ENCODE measurements at places on chromosomes 12 and 14.
A peak's percentile ranks its signal among the peaks of the same experiment; 100 is the strongest.

GRCh38 chr12:92459850-92460249 is 242.9 kb upstream of the PLEKHG7 start:
- DNase-seq = no peak

- DNase-seq = no peak
Observed at GRCh38 chr12:11681207-11681606, 31.7 kb downstream of the ETV6 start.

DNA sequence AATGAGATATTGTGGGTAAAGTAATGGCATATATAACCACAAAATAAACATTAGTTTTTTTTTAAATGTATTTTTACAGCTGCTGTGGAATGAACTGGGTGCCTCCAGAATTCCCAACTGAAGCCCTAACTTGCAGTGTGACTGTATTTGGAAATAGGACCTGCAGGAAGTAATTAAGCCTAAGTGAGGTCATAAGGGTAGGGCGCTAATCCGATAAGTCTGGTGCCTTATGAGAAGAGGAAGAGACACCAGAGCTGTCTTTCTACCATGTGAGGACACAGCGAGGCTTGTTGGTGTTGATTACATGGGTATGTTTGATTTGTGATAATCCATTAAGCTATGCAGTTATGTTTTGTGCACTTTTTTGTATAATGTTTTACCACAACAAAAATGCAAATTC is 136.8 kb downstream of the TPH2 start:
- no peak for DNase-seq

DNA sequence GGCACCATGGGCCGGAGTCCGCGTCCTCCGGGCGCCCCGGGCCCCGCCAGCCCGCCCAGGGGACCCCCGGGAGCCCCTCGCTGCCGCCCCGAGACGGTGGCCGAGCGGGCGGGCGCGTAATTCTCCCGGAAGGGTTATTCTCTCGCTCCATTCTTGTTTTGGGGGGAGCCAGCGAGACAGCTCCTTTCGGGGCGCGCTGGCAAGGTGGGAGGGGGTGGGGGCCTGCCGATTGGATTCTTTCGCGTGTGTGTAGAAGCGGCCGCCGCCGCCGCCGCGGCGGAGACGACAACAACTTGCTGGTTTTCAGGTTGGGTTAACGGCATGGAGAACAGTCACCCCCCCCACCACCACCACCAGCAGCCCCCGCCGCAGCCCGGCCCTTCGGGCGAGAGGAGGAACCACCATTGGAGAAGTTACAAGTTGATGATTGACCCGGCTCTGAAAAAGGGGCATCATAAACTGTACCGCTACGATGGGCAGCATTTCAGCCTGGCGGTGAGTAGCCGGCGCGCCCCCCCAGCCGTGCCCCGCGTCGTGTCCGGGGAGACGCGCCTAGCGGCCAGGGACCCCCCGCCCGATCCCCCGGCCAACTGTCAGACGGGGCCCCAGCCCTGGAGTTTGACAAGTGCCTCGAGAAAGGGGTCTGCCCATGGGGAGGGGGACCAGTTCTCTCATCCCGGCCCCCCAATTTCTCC is 755 bp downstream of the SETD1B start:
- peak; percentile 86 for DNase-seq

DNA sequence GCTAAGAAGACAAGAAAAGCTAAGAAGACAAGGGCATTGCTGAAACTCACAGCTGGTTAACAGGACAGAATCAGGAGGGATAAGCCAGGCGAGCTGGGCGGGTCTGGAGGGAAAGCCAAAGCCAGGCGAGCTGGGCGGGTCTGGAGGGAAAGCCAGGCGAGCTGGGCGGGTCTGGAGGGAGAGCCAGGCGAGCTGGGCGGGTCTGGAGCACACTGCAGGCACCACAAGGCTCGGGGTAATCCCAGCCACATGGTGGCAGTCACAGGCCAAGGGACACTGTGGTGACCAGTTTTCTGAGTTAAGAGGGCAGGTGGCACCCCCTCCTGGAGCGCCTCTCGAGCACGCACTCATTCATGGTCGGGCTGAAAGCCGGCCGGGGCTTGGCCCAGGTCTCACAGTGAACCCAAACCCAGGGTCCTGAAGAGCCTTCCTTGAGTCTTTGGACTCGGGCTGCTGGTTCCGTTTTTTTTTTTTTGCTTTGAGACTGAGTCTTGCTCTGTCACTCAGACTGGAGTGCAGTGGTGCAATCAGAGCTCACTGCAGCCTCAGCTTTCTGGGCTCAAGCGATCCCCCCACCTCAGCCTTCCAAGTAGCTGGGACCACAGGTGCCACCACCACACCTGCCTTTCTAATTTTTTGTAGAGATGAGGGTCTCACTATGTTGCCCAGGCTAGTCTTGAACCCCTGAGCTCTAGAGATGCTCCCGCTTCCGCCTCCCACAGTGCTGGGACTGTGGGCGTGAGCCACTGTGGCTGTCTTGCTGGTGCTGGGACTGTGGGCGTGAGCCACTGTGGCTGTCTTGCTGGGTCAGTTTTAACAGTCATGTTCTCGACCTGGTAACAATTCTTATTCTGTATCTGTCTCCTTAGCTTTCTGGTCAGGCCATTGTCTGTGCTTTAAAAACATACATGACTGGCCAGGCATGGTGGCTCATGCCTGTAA is 40.2 kb downstream of the HSP90AA1 start:
- no peak for DNase-seq

DNA sequence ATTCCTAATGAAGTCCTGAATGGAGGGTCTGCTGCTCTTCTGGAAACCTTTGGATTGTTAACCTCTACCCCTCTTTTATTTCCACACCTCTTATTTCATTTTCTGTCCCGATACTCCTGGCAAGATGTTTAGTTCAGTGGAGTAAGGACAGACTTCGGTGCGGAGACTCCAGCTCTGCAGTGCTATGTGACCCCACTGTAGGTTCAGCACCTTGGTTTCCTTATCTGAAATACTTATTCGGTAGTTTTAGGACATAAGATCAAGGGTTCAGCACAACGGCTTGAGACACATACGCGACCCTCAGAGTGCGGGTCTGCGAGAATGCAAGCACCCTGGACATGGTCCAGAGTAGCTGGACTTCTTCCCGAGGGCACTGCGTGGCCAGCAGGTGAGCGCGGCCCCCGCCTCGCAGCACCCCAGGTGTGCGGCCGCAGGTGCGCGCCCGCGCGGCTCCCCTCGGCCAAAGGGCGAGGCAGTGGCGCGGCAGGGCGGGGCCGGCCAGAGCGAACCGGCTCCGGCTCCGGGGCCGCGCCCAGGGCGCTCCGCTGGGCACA is 465 bp upstream of the FGD4 start:
- DNase-seq = no peak

DNA sequence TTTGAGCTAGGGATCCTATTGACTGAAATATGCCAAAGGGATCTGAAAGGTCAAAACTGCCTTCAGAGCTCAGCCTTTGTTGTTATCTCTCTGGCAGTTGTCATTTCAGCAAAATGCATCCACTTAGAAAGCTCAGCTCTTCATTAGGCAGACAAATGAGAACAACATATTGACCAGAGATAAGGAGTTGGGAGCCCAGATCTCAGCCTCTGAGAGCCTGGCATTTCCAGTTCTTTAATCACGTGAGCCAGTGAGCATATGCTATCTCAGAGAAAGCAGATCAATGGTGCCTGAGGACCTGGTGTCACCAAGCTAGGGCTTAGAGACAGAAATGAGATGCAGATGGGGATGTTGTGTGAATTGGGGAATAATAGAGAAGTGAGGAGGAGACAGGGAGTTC is 101.1 kb downstream of the DAD1 start:
- no peak for DNase-seq

GRCh38 chr12:51009056-51009440 is 17.1 kb downstream of the SLC11A2 start:
- DNase-seq = peak; percentile 77

GRCh38 chr14:68814238-68814538 is 21.3 kb upstream of the ZFP36L1 start:
- no peak for DNase-seq

DNA sequence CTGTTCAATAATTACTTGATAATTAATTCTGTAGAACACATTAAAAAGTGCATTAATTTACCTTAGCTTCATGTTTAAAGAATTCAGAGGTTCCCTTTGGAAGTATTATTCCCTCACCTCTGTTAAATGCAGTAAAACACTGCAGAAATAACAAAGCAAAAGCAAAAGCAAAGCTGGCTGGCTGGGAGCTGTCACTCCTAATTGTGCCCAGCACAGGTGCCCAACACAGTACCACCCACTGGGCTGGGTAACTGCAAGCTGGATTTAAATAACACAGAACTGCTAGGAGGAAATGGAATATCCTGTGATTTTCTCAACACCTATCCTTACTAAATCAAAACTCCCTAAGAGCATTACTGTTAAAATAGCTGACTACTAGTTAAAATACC is 72.6 kb downstream of the SLC2A13 start:
- DNase-seq = no peak

DNA sequence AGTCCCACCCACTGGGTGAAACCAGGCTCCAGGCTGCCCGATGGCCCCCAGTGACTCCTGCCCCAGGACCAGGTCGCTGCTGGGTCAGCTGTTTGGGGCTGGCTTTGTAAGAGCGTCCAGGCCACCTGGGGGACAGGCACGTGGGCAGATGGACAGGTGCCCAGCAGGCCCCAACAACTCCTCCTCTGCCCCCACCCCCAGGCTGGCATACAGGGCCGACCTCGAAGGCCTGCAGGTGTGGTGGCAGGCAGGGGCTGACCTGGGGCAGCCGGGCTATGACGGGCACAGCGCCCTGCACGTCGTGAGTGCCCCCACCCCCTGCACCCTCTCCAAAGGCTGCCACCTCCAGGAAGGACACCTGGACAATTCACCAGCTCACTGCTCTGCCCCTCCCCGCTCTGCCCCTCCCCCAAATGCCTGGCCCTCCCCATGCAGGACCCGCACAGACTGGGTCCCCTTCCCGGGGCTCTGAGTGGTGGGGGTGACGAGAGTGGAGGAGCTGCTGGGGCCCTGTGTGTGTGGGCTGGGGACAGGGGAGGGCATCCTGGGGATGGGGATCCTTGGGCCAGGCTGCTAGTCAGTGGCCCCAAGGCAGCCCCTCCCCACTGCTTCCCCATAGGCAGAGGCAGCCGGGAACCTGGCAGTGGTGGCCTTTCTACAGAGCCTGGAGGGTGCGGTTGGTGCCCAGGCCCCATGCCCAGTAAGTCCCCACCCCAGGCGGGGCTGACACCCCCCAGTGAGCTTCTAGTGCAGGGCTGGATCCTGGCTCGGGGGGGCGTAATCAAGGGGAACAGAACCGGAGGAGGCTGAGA is 26.0 kb downstream of the ASPG start:
- DNase-seq = peak; percentile 55

DNA sequence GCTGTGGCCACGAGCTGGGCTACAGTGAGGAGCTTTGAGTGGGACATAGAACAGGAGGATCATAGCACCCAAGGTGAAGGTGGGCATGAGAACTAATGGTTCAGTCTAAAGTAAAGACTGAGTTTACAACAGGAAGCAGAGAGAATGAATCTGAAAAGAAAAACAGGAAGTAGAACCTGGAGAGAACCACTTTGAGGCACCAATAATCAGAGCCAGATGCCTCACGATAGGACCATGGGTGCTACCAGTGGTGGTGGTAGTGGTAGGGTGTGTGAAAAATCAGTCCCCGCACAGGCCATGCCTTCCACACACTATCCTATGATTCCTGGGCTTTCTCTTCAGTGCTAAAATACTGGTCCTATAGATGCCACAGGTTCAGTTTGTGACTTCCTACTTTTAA is 293.6 kb downstream of the AKAP6 start:
- DNase-seq = no peak

DNA sequence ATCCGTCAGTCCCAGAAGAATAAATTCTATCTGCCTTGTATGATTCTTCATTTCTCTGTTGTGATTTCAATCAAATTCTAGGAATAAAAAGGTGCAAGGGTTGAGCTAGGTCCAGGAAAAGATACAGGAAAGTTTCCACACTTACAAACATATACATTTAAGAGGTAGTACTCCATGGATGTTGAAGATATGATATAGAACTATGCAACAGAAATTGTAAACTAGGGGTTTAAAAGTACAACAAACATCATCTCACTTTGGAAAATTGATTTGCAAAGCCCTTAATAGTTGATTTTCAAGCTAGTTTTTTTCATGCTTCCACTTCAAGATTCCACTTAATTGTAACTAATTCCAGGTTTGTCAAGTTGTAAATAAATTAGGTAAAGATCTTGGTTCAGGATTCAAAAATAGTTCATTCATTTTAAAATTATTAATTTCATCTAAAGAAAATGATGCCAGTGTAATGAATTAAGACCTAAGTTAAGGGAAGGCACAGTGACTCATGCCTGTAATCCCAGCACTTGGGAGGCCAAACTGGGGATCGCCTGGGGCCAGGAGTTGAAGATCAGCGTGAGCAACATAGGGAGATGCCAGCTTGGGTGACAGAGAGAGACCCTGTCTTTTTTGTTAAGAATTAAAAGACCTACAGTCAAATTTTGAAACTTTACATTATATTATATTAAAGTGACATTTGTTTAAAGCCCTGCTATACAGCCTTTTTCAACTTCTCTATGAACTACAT is at the start of gene OR6C70:
OR6C70 (minus strand) TSS at position 51 of the 742 bp plus-strand sequence; CDS start at position 51, 0 bp downstream.
- no peak for DNase-seq

DNA sequence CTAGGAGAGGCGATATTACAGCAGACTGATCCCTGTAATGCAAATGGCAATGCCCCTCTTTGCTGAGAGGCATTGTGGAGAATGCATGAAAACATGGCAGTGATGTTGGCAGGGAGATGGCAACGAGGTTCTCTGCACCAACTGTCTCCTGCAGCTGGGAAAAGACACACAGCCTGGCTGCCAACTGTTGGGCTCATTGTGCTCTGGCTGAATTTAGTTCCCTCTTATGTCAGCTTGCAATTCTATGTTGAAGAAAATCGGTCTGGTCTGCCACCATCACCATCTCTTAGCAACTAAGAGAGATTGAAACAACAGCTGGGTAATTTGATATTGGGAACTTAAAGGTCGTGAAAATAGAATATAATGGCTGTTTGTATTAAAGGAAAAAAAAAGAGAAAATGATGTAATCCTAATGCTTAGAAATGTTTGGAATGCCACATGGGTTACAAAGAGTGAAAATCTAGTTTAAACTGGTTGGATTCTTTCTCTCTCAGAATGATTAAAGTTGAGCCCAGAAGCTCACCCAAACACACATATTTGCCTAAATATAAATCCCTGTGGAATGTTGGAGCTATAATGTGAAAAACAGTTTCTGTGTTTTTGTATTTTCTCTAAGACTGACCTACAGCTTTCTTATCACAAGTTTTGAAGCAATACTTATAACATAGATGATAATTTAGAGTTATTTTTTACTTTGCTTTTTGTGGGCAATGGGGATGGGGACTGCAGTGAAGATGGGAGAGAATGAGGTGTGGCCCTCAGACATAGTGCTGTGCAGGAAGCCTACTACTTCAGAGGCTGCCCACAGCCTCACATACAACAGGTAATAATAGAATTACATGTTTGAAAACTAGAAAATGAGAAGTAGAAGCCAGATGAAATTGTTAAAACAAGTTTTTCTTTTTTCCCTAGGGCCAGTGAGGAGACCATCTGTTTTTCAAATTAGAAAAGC is 143.7 kb downstream of the AKAP6 start:
- DNase-seq = no peak

- DNase-seq = no peak
Observed at GRCh38 chr14:70891737-70892136, 15.5 kb upstream of the PCNX1 start.
